ENCODE measurements at places on chromosomes 12 and 14.

GRCh38 chr14:33250963-33251362 is 312.3 kb downstream of the NPAS3 start:
- DNase-seq: no peak

- DNase-seq: no peak
Measured at GRCh38 chr12:108510836-108511235, 4.2 kb upstream of the FICD start.

DNA sequence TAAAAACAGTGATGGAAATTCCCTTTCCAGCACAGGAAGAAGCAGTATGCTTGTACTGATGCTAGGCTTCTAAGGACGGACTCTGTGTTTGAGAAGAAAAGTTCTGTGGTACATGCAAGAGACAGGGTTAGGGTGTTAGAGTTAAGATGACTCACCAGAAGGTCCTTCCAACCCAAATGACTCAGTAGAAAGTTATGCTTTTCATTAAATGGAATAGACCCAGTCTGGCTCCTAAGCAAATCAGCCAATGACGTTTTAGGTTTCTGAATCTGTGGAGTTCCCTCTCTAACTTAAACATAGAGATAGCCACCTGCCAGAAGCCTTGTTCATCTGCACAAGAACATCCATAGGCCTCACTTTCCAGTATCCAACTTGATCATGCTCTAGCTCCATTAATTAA is 5.7 kb downstream of the PTHLH start:
- DNase-seq: peak; percentile 93

- DNase-seq: no peak
Measured at GRCh38 chr12:12070674-12071656, at the start of gene BCL2L14. Gene BCL2L14 (plus strand): TSS chr12:12070939. CDS start chr12:12079306, 8,367 bp downstream.

GRCh38 chr12:44159216-44159615 is 323.3 kb downstream of the TMEM117 start:
- no peak for DNase-seq

DNA sequence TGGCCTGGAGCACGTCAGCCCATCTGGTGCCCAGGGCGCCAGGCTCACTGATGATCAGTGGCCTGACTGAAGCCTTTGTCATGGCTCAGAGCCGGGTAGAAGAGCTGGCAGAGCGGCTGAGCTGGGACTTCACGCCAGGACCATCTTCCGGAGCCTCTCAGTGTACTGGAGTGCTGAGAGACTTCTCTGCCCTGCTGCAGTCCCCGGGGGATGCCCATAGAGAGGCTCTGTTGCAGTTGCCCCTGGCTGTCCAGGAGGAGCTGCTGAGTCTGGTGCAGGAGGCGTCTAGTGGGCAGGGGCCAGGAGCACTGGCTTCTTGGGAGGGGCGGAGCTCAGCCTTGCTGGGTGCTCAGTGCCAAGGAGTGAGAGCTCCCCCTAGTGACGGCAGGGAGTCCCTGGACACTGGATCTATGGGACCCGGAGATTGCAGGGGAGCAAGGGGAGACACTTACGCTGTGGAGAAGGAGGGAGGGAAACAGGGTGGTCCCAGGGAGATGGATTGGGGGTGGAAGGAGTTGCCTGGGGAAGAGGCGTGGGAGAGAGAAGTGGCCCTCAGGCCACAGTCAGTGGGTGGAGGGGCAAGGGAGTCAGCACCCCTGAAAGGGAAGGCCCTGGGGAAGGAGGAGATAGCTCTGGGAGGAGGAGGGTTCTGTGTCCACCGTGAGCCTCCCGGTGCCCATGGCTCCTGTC is 2.0 kb downstream of the KHNYN start:
- peak; percentile 97 for DNase-seq

- no peak for DNase-seq
Measured at GRCh38 chr12:53064613-53065436, 14.4 kb downstream of the SPRYD3 start.

GRCh38 chr12:16622338-16622737 is 16.4 kb upstream of the LMO3 start:
- DNase-seq: no peak

GRCh38 chr12:59121451-59121850 is 201.1 kb upstream of the LRIG3 start:
- DNase-seq: no peak

DNA sequence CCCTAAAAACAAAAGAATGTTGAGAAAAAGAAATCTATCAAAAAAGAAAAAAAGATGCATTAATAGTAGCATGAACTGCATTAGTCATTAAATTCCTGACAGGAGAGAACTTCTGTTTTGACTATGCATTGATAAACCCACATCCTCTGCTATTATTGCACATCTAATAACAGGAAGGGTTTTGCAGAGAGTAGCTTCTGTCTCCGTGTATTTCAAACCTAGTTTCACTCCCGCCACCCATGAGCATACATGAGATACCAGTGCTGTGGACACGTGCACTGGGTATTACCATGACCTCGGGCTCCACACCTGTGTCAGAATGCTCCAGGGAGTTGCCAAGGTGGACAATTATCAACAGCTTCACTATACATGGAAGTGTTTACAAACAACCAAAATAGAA is 449.1 kb upstream of the SOX5 start:
- DNase-seq: no peak

GRCh38 chr14:71209888-71210287 is 302.6 kb downstream of the PCNX1 start:
- no peak for DNase-seq

- DNase-seq: no peak
Measured at GRCh38 chr12:41100572-41100971, 87.5 kb upstream of the PDZRN4 start.

GRCh38 chr12:6724409-6724797 is 557 bp downstream of the COPS7A start:
- peak; percentile 45 for DNase-seq
